ENCODE measurements at places on chromosomes 7 and 10. TPM values are rescaled to one million over a fixed set of nuclear protein-coding genes. Genes with fewer than 3 reads are reported as not detected.
A peak's percentile ranks its signal among the peaks of the same experiment; 100 is the strongest.

GRCh38 chr7:36863901-36864701 lies 139.8 kb upstream of the AOAH start:
- H3K36me3 ChIP-seq = no peaks in the 10 kb centered on the region
- H3K27ac ChIP-seq = no peak overlapping the region
- H3K27me3 ChIP-seq = no peaks in the 10 kb centered on the region
- no peak overlapping the region for H3K4me3 ChIP-seq
- no peaks in the 10 kb centered on the region for H3K4me1 ChIP-seq

DNA sequence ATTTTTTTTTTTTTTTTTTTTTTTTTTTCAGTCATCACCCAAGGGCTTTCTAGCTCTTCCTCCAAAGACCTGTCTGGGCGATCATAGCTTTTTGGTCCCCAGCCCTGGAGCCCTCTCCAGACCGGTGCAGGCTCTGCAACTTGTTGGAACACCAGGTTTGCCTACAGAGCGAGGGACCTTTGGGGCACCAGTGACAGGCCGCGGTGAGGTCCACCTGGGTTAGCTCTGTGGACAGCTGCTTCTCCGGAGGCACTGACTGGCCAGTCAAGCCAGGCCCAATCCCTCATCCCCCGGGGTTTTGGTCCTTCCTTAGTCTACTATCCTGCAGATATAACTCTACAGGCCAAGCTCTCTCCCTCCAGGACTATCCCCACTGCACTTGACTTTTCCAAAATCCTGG lies 86.8 kb upstream of the SMNDC1 start:
- no peak overlapping the region for H3K27ac ChIP-seq
- no peak for DNase-seq
- no peak overlapping the region for H3K4me3 ChIP-seq

DNA sequence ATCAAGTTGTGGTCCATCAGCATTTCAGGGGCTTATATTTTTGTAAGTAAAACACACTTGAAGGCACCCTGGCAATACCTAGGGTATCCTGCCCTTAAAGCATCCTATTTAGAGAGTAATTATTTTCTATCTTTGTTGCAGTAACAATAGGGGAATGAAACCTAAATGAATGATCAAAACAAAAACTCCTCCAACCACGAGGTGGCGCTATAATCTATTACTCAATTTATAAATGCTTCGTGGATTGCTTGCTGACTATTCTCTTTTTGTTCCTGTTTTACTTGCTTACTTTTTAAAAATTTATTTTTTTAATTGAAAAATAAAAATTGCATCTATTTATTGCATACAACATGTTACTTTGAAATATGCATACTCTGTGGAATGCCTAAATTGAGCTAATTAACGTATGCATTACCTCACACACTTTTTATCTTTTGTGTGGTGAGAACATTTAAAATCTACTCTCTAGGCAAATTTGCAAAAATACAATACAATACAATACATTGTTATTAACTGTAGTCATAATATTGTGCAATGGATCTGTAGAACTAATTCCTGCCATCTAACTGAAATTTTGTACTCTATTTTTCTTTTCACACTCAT lies 147.7 kb upstream of the BMPER start:
- H3K36me3 ChIP-seq = no peaks in the 10 kb centered on the region
- no peaks in the 10 kb centered on the region for H3K4me1 ChIP-seq
- H3K4me3 ChIP-seq = no peak overlapping the region
- peak; percentile 9 for DNase-seq

- no peaks in the 10 kb centered on the region for H3K4me1 ChIP-seq
- H3K4me3 ChIP-seq = no peak overlapping the region
- H3K36me3 ChIP-seq = no peaks in the 10 kb centered on the region
- DNase-seq = no peak
- H3K27me3 ChIP-seq = no peaks in the 10 kb centered on the region
Measured at GRCh38 chr10:65754112-65754511, 1171.7 kb upstream of the LRRTM3 start.

Gene PTN
- not detected for total RNA-seq
